NCI-H748 treated with DMSO at 0.1 percent for 48 hours (cell line): ENCODE measurements at places on chromosomes 1 and 21.

GRCh38 chr1:215507119-215507518 lies 60.0 kb upstream of the KCTD3 start:
- no peak for DNase-seq

DNA sequence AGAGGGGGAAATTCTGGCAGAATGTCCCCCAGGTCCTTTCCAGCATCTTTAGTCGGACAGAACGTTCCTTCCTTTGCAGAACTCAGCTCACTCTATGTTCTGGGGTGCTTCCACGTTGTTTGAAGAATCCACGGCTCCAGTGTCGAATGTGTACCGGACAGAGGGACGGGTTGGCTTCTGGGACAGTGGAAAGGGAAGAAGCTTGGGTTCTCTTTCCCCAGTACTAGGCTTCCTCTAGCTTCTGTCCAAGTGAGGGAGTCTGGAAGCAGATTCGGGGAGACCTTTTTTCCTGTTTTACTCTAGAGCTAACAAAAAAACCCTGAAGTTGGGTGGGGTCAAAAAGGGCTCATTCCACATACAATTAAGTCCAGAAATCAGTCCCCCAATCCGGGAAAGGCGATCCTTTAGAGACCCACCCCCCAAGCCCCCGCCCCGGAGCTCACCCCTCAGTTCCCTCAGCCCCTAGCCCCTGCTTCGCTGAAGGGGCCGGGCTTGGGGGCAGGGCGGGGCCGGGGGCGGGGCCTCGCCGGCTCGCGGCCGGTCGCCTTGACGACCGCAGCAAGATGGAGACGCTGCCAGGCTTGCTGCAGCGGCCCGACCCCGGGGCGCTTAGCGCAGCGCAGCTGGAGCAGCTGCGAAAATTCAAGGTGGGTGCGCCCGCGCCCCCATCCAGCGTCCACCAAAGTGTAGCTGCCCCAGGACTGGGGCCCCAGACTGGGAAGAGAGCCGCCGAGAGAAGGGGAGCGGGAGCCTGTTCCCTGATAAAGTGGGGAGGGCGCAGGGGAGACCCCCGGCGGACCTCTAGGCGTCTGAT lies at the start of gene RIIAD1:
Gene RIIAD1 (plus strand): TSS at position 549 of the 814 bp plus-strand sequence. CDS start 15 bp downstream, at position 564.
- DNase-seq = no peak

DNA sequence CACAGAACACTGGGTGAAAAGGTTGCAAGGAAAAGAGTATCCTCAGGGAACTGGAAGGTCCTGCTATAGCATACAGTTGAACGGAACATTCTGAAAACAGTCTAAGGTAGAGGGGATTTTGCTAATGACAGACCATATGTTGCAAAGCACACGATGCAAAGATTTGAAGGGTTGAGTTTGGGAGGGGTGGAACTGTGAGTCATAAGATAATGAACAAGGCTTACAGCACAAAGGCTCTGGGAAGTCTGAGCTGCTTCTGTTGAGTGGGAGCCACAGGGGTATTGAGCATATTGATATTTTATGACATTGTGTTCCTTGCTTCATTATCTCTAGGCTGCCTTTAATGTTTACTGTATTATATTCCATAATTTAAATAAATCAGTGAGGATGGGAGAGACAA lies 104.9 kb downstream of the PLPPR4 start:
- no peak for DNase-seq

DNA sequence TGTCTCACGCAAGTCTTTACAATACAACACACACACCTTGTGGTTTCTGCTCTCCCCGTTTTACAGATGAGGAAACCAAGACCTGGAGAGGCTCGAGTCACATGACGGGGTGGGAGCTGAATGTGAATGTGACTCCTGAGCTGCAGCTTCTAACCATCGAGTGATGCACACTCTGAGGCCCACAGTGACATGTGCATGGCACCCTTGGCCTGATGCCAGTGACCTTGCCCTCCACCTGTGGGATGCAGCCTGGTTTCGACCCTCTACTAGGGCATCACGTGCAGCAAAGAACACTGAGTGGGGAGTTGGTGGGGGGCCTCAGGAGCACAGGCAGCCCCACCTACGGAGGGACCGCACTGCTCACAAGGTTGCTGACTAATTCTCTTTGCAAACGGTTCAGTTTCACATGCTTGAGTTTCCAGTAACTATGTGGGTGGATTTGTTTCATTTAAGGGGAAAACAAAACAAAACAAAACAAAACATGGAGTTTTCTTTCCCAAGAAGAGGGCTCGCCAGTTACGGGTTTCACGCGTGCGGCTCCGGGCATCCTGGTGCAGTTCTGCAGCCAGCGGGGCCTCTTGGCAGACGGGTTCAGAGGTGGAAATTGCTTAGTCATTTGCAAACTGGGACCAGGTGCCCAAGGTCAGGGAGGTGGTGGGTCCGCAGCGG lies 22.9 kb downstream of the SPSB1 start:
- DNase-seq = no peak

GRCh38 chr1:221742555-221743415 lies 896 bp upstream of the DUSP10 start:
- peak; percentile 40 for DNase-seq

DNA sequence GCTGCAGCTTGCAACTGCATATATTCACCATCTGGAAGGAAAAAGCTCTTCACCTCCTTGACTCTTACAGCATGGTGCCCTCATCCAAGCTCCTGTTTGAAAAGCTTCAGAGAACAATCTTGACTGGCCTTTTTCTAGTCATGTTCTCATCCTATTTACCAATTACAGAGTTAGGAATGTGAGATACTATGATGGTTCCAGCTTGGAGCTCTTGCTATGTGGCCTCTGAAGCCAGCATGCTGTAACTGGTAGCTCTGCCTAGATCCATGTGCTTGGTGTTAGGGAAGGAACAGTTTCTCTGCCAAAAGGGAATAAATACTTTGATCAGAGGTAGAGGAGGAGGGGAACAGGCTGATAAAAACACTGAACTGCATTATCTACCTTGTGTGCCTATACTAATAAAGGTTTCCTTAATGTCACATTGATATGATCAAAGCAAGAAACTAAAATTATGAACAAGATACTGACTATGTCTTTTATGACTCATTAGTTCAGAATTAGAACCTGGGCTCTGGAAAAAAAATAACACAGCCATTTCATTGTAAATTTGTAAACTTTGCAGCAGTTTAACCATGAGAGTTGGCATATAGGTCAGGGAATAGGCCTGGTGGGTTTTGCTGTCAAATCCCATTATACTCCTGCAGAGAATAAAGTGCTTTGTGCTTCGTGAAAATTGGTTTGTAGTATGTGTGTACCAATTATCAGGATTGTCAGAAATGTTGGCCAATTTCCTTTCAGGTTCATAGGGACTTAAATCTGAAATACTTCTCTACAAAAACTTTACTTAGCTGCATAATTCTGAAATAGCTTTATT lies 92.7 kb downstream of the LEPR start:
- no peak for DNase-seq

GRCh38 chr1:228314658-228315483 lies 91.8 kb downstream of the TRIM11 start:
- DNase-seq = no peak

GRCh38 chr1:30294508-30294907 lies 428.9 kb downstream of the MATN1 start:
- DNase-seq = no peak
